Stimulated activated CD8-positive, alpha-beta memory T cell treated with anti-CD3 and anti-CD28 coated beads, Interleukin-7, amount 100 ng/mL, for 4 hours (primary cell): ENCODE measurements at places on chromosomes 4 and X.

DNA sequence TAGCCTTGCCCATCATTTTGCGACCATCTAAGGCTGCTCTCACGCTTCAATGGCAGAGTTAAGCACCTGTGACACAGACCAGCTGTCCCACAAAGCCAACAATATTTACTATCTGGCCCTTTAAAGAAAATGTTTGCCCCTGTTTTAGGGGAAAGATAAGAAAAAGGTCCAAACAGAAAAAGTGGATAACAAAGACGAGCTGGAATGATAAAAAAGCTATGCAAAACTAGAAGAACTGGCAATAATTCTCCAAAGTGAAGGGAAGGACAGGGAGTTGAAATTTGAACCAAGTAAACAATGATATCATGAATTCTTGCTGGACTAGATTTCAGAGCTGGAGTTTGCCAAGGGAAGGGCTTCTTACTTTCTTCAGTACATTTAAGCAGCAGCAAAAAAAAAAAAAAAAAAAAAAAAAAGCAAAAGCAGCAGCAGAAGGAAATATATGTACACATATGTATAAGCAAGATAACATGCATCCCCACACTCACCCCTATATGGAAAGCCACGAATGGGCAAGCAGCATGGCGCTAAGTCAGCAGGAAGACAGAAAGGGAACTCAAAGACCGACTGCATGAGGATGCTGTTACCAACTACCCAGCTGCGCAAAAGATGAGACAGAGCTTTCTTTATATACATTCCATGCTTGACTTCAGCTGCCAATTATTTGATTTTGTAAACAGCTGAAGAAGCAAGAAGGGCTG is 12.5 kb downstream of the TRAPPC2 start:
- no peak for DNase-seq

- no peak for DNase-seq
Observed at GRCh38 chrX:37347420-37347819, 1.7 kb upstream of the PRRG1 start.

DNA sequence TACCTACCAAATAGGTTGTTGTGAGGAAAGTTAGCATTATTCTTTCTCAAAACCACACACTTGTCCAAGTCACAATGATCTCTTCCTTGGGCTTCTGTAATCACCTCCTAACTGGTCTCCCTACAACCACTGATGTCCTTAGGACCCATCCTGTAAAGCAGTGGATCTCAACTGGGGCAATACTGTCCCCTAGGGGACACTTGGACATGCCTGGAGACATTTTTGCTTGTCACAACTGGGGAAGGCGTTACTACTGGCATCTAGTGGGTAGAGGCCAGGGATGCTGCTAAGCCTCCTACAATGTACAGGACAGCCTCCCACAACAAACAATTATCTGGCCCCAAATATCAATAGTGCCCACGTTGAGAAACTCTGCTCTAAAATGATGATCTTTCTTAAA is 118.7 kb upstream of the AP1S2 start:
- no peak for DNase-seq

DNA sequence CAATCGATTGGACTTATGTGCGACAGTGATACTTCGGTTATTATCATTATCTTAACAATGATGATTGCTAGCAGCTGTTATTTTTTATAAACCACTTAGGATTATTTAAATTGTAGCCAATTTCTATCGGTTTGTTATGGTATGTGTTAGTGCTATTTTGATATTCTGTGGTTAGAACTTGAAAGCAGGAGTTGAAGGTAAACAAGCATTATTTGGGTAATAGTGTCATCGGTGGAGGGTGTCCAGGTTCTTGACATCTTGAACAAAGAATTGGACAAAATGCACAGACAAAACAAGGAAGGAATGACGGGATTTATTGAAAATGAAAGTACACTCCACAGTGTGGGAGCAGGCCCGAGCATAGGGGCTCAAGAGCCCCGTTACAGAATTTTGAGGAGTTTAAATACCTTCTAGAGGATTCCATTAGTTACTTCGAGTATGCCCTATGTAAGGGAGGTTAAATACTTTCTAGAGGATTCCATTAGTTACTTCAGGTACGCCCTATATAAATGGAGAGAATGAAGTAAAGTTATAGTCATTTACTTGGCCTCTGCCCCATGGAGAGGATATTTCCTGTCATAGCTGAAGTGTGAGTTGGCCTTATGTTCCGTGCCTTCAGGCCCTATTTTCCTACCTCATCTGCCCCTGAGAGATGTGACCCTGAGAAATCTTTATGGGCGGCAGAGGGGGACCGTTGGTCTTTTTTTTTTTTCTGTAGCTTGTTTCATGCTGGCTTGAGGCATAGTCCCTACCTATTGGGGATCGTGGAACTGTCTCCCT is 13.1 kb downstream of the MOB1B start:
- DNase-seq: no peak

DNA sequence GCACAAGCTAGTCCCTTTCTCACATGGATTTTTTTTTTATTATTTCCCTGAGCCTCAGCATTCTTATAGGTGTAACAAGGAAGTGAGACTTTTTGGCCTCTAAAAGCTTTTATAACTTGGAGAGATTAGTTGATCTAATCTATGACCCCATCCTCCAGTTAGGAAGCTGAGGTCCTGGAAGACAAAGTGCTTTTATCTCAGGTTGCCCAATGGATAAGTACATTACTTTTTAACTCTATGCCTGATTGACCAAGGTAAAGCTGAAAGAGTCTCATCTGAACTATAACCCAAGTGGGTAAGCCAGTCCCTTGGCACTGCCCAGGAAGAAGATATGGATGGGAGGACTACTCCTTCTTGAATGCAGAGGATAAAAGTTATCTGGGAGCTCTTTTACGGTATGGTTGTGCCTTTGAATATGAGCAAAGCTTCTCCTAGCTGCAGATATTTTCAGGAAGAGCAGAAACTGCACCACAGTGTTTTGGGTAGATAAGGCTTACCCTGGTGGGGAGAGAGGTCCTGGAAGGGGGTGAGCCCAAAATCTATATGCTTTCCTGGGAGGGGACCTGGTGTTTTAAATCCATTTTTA is 40.2 kb downstream of the VSIG4 start:
- DNase-seq: no peak

- no peak for DNase-seq
Observed at GRCh38 chr4:147407261-147408045, 73.4 kb upstream of the EDNRA start.

GRCh38 chr4:156778093-156778492 is 193.5 kb downstream of the PDGFC start:
- DNase-seq: no peak

GRCh38 chr4:26238778-26239679 is 81.8 kb upstream of the RBPJ start:
- no peak for DNase-seq

DNA sequence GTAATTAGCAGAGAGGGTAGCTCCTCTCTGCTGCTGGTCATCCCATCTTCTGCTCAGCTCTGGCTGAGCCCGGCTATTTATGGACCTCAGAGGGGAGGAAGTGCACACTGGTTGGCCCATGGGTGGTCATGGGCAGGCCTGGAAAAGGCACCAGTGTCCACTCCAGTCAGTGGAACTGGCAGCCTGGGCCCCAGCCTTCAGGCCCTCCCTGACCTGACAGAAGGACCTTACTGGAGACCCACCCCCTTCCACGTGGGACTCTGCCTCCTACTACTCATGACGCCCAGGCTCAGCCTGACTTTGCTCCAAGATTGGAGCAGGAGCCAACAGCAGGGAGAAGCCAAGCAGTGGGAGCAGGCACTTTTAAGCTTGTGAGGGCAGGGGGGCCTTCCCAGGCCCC is 8.0 kb upstream of the ART3 start:
- no peak for DNase-seq

DNA sequence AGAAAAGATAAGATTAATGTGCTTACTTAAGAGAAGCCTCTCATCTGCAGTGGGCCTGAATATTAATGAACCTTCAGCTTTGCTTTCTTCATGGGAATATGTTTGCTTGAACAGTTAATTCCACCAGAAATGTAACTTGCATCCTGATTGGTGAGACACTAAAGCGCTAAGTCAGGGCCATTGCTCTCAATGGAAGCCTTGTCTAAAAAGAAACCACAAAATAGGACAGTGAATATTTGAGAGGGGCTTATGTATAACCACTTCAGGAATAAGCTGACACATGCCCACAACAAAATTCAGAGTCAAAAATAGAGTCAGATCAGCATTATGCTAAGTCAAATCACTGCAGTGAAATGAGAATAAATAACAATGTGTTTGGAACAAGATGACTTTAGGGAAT is 1125.8 kb downstream of the STIM2 start:
- no peak for DNase-seq

DNA sequence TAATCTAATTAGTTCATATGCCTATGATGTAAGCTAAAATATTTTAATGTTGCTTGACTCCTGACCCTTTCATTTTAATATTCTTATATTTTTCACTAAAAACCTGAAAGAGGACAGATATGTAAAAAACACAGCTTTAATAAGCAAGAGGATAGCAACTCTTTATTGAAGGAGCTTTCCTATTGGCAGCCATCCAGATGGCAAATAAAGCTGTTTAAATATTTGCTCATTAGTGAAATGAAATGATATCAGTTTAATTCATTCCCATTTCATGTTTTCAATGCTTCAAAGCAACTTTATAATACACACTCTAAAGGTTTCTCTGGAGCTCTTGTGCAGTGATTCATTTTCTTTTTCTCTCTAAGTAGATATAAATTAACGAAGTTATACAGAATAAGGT is 473.4 kb downstream of the PCDH7 start:
- DNase-seq: no peak

DNA sequence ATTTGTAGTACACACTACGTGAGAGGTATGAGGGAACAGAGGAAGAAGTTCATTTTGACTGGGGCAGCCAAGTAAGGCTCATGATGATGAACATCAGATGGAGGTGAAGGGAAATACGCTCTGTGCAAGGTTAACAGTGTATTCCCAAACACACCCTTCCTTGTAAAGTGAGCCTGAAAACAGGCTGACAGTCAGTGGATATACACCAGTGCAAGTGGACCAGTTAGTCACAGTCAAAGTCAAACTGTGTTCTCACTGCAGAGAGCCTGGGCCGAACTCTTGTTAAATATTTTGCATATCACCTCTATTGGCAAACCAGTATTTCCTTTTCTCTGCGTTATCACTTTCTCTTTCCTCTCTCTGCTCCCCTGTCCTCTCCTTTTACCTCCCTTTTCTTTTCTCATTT is 23.4 kb upstream of the RHOH start:
- DNase-seq: no peak

DNA sequence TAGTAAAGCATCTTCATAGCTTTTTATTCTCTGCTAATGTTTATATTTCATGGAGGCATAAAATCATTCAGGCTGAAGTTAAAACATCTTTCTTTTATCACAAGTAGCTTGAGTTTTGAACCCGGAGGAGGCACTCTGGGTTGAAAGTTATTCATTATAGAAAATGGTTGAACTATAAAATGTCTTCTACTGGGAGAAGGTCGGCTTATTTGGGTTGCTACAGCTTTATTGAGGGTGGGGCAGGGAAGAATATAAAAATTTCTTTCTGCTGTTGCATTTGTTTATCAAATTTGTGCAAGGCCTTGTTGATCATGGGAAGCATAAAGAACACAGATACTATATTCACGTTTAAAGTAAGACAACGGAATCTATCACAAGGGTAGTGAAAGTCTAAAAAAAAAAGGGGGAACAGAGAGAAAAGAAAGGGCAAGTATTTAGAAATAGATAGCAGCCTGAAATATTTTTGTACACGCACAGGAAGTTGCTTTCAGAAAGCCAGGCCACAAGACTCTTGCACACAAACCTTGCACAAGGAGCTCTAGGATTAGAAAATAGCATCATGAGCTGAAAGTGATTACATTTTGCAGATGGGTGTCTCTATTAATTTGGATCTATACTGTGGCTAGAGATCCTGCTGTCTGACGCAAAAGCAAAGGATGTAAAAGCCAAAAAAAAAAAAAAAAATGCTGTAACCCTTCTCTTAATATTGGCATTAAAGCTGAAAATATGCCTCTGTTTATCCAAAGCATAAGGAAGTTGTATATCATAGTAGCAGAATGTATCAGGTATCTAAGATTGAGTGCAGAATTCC is 37.2 kb upstream of the FAM9C start:
- no peak for DNase-seq

- no peak for DNase-seq
Observed at GRCh38 chr4:18815779-18816173, 794.2 kb upstream of the LCORL start.

- no peak for DNase-seq
Observed at GRCh38 chr4:150302553-150302952, 224.3 kb downstream of the DCLK2 start.

GRCh38 chr4:121686255-121686654 is 10.5 kb downstream of the ANXA5 start:
- no peak for DNase-seq

GRCh38 chrX:47361538-47362511 is 8.6 kb upstream of the ZNF157 start:
- peak; percentile 20 for DNase-seq

DNA sequence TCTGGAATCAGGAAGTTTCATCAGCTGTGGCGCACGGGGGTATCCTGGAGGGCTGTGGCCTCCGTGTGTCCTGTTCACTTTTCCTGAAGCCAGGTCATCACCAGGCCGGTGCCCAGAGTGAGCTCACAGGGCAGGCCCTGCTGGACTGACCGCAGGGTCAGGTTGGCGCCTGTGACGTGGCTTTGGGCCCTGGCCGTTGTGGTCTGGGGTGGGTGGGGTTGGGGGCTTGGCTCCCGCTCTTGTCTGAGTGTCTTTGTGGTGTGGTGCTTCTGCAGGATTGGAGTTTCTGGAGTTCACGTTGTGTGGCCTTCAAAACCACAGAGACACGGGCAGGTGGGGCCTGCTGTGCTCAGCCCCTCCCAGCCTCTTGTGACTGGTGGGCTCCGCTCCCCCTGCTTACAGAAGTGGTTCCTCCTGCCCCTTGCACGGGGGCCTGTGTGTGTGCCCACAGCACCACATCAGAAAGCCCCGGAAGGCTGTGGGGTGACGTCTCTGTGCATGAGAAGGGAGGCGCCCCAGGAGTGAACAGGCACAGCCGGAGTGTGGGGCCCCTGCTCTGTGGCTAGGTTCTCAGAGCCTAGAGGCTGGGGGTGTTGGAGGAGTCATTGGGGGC is 9.5 kb downstream of the RGS12 start:
- peak; percentile 68 for DNase-seq

DNA sequence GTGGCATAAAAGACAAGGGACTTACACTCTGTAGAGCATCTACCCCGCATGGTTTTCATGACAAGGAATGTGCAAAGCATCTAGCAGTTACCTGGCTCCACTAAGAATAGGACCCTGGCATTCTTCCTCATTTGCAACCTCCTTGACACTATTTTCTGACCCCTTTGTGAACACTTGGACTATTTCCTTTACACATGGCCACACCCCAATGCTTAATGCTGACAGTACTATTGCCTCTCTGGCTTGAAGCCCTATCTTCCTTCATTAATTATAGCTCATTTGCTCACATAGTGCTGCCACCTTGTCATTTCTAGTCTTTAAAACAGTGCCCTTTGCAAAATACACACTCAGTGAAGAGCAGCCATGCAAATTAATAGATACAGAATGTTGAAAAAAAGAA is 226.3 kb upstream of the VCX3A start:
- DNase-seq: no peak

DNA sequence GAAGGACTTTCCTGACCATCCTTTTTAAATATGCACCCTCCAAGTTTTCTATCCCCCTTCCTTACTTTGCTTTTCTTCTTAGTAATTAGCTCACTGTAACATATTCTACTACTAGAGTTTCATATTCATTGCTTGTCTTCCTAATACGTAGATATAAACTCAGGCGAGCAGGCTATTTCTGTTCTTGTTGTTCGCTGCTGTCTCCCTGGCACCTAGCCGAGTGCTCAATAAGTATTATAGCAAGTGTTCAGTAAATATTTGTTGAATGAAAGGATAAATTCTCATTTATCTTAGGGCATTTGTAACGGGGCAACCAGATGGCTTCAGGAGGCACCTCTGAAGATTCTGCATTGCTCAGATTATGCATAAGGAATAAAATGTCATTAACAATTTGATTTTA is 6.8 kb upstream of the RHOH start:
- DNase-seq: no peak
